Brain pericyte (primary cell): ENCODE measurements at places on chromosomes 2 and 18.

DNA sequence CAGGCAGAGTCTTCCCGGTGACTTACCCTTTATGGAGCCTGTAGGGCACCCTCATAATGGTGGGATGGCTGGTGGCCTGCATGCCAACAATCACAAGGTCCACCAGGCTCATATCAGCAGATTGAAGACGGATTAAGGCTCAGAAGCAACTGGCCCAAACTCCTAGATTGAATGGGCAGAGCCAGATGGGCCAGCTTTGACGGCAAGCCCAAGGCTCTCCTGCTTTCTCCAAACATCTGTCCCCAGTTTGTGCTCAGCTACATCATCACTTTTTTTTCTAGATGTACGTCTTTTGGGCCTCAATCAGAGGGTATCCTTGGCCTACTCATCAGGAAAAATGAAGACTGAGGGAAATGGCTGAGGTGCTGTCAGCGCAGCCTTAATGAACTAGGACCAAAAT, 114.6 kb downstream of the VIT start:
- DNase-seq = no peak

DNA sequence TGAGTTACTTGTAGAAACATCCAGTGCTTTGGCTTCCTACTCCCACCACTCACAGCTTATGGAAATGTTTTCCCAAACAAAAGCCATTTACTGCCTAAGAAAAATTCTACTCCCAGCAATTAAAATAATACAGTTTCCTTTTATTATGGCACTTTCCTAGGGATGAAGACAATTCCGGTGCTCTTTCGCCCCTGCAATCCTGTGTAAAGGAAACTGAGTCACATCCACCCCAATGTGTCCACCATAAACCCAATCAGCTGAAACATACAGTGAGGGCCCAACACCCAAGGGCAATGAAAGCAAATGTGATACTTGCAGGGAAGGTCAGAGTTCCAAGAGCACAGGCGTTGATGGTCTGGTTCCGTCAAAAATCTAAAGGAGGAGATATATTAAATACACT, 62.0 kb upstream of the ST3GAL5 start:
- DNase-seq = no peak

DNA sequence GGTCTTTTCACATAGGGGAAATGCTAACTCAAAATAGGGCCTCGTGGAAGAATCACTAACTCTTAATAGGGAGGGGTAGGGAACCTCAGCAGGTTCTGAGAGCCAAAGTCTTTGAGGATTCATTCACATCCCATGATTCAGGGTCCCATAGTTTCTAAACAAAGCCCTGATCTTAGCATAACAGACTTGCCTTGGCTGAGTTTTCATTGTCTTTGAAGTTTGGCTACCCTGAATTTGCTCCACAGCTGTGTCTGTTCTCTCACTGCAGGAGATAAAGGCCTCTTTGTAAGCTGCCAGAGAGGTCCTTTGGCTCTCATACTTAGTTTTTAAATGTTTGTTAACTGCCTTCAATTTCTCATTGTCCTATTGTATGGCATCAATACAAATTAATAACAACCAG, 54.5 kb downstream of the ZDBF2 start:
- no peak for DNase-seq

- no peak for DNase-seq
These were observed 1195.1 kb upstream of the CHAC2 start for GRCh38 chr2:52572469-52572894.
